Hematopoietic multipotent progenitor cell treated with erythropoietin and hydrocortisone succinate and interleukin-3 and kit ligand, for 15 days (in vitro differentiated cells): ENCODE measurements at places on chromosomes 2 and 18.

DNA sequence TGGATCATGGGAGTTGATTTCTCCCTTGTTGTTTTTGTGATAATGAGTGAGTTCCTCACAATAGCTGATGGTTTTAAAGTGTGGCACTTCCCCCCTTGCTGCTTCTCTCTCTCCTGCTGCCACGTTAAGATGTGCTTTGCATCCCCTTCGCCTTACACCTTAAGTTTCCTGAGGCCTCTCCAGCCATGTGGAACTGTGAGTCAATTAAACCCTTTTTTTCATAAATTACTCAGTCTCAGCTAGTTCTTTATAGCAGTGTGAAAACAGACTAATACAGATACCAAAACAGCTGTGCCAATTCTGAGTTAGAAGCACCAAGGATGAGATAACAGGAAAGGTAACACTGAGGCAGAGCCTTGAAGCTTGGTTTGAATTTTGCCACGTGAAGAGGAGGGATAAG is 44.7 kb downstream of the ITSN2 start:
- no peak for DNase-seq

GRCh38 chr2:46852124-46852523 is 63.5 kb downstream of the MCFD2 start:
- DNase-seq: no peak

- no peak for DNase-seq
Observed at GRCh38 chr2:138742441-138743057, 37.6 kb downstream of the NXPH2 start.

DNA sequence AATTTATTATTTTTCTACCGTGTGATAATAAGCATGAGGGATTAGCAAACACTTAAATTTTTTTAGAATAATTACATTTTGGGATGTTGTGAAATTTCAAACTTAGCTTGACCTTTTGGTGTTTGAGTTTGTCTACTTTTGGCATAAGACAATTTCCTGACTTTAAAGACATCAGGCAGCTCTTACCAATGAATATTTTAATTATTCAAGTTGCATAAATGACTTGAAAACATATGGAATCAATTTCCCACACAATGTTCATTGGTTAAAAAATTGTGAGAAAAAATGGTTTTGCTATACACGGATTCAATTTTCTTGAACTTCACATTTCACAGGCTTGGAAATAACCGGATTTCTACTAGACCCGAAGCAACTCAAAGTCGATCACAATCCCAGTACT is 243.4 kb downstream of the IKZF2 start:
- no peak for DNase-seq
